ENCODE measurements at places on chromosomes 1 and 21. TPM values are rescaled to one million over a fixed set of nuclear protein-coding genes. Genes with fewer than 3 reads are reported as not detected.

Gene PDPN
- polyA plus RNA-seq = 18.9 TPM

Gene BATF3
- 1.2 TPM for polyA plus RNA-seq

Gene DDX20
- 23.6 TPM for polyA plus RNA-seq

GRCh38 chr1:54812801-54813484 is 11.8 kb upstream of the TTC22 start:
- no peak for DNase-seq

GRCh38 chr1:64039390-64039926 is 164.0 kb upstream of the UBE2U start:
- DNase-seq = peak; percentile 53

DNA sequence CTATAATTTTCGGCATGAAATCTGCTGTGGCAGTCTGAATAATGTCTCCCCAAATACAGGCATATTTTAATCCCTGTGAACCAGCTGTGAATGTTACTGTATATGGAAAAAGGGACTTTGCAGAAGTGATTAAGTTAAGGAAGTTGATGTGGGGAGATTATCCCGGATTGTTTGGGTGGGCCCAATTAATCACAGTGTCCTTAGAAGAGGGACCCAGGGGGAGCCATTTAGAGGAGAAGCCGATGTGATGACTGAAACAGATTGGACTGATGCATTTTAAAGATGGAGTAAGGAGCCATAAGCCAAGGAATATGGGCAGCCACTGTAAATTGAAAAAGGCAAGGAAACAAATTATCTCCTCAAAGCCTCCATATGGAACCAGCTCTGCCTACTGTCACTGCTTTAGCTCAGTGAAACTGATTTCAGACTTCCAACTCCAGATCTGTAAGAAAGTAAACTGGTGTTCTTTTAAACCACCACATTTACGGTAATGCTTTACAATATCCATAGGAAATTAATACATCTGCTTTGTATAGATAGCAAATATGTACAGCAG is 61.1 kb upstream of the GPR88 start:
- no peak for DNase-seq

GRCh38 chr1:40338745-40339419 is 21.8 kb upstream of the COL9A2 start:
- peak; percentile 71 for DNase-seq

DNA sequence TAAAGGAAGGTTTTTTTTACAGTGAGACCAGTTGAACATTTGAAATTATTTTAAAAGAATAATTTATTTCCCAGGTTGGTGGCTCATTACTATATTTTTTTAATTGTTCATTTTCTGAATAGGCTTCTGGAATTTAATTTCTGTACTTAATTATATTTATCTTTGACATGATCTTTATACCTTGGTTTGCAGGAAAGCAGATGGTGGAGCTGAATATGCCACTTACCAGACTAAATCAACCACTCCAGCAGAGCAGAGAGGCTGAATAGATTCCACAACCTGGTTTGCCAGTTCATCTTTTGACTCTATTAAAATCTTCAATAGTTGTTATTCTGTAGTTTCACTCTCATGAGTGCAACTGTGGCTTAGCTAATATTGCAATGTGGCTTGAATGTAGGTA is 41.5 kb downstream of the CD46 start:
- no peak for DNase-seq

DNA sequence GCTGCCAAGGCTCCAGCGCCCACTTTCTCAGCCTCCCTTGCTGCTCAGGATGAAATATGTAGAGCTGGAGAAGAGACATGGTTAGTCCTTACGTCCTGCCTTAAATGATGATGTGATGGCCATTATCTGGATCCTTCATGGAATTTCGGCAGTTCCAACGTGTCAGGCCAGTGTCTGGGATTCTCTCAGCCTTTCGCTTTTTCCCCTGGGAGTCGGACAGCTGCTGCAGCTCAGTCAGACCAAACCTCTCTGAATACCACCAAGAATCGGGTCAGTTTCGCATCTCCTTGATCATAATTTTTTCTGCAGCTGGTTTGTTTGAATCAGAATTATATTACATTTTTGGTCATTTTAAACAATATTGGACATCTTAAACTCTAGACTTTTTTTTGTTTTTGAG is 22.3 kb upstream of the KLHDC8A start:
- DNase-seq = no peak

GRCh38 chr1:161970036-161970435 is 53.6 kb downstream of the OLFML2B start:
- no peak for DNase-seq

GRCh38 chr1:87348341-87349019 is 19.8 kb downstream of the LMO4 start:
- no peak for DNase-seq

DNA sequence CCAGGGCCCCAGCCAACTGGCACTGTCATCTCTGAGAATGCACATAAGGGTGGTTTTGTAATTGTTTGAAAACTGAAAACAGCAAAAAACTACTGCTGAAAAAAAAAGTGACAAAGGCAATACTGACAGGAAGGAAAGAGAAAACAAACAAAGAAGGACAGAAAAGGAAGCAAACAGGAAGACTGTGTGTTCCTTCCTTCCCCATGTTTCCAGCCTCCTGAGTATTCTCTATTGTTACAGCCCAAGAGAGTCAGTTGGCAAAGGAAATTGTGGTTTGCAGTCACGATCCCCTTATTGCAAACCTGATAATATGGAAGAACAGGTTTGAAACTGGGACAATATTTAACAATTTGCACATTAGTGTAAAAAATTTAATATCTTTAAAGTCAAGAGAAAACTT is 1177.6 kb downstream of the PLA2G4A start:
- DNase-seq = no peak

DNA sequence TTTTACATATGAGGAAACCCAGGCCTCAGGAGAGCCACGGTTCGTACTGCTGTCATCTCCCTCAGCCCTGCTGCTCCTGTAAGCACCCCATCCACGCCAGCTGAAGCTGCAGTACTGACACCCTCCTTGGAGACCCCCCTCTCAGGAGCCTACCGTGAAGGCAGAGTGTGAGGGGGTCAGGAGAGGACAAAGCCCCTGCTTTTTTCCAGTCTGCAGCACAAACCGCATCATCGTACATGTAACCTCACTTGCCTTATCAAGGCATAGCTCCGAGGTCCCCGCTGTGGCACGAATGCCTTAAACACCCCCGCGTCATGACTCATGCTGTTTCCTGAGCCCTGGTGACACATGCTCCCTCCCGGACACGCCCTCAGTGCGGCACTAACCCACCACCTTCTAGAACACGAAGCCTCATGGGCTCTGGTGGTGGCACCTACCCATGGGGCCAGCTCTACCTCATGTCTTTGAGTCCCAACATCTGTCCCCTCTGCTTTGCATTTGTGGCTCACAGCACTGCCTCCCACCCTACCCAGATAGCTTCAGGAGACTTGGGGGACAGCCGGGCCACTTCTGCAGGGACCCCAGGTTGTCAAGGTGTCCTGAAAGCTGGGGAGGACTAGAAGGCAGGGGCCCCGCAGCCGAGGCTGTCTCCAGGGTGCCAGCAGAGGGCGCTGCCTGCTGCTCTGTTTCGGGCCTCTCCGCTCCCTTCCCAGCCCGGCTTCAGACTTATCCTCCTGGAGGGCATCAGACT is 4.9 kb downstream of the SH3BGRL3 start:
- no peak for DNase-seq

- DNase-seq = no peak
These were observed 149.2 kb upstream of the SYT6 start for GRCh38 chr1:114302821-114303220.

- DNase-seq = no peak
These were observed 105.9 kb upstream of the C21orf91 start for GRCh38 chr21:17925000-17925610.

Data from right renal pelvis (tissue), 4 donors.